MCF 10A (cell line): ENCODE measurements at places on chromosomes 12 and 14. TPM values are rescaled to one million over a fixed set of nuclear protein-coding genes. Genes with fewer than 3 reads are reported as not detected.

Gene GLIPR1
- 29.6 and 36.4 TPM in 2 replicates for total RNA-seq

Gene XPOT
- total RNA-seq = 261 and 298 TPM in 2 replicates

Gene RAPGEF3
- total RNA-seq = 1.4 and 3.4 TPM in 2 replicates

Gene ADCY6
- total RNA-seq = 21.9 and 33.2 TPM in 2 replicates

Gene KRT4
- not detected in 2 replicates for total RNA-seq

Gene TTC6
- 0.96 and 0.98 TPM in 2 replicates for total RNA-seq

Gene KCNA1
- not detected in 2 replicates for total RNA-seq

GRCh38 chr14:73245480-73246325 lies 8.4 kb downstream of the PAPLN start:
- H3K4me3 ChIP-seq = peak overlapping the region; percentile 59
- no peaks in the 10 kb centered on the region for H3K36me3 ChIP-seq

GRCh38 chr12:15928870-15929571 lies 17.9 kb downstream of the DERA start:
- no peak overlapping the region for H3K4me3 ChIP-seq
- H3K27ac ChIP-seq = no peak overlapping the region
- no peak for DNase-seq
- peaks cover 15% of the 10 kb centered on the region for H3K4me1 ChIP-seq
- peaks cover 11% of the 10 kb centered on the region for H3K36me3 ChIP-seq

GRCh38 chr14:103633391-103633790 lies 4.4 kb downstream of the KLC1 start:
- DNase-seq = no peak
- peaks cover 18% of the 10 kb centered on the region for H3K4me1 ChIP-seq
- peaks cover 56% of the 10 kb centered on the region for H3K36me3 ChIP-seq
- peak overlapping the region; percentile 57 for H3K27ac ChIP-seq
- no peaks in the 10 kb centered on the region for H3K27me3 ChIP-seq

DNA sequence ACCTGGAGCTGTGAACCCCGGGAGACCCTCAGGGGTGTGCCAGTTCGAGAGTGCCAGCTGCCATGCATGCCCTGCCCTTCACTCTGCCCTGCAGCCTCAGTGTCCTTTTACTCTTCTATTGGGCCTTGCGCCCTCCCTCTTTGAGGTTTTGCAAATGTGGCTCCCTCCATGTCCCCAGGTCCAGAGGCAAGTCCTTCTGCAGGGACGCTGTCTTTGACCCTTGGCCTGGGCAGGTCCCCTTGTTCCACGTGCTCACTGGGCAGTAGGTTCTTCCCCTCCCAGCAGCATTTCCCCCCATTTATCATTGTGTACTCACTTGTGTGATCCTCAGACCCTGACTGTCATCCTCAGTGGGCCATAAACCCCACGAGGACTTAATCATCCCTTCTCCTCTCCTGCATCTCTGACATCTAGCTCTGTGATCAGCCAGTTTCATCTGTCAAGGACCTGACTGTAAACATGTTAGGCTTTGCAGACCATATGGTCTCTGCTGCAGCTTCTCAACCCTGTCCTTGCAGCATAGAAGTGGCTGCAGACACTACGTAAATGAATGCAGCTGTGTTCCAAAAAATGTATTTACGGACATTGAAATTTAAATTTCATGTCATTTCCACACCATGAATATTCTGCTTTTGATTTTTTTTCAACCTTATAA lies 36.6 kb downstream of the TSPAN9 start:
- H3K4me3 ChIP-seq = no peak overlapping the region
- H3K36me3 ChIP-seq = no peaks in the 10 kb centered on the region
- no peak overlapping the region for H3K27ac ChIP-seq
- DNase-seq = no peak

DNA sequence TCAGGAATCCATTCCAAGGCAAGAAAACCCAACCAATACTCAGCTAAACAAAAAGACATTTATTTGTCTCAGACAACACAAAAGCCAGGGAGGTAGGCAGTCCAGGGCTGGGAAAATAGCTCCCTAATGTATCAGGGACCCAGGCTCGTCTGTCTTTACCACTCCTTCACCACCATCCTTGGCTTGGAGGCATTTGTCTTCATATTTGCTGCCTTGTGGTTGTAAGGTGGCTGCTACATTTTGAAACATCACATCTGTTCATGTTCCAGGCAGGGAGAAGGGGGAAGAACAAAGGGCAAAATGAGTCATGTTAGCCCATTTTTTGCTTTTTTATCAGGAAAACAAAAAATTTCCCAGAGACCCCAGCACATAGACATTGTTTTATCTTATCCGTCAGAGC lies 44.8 kb upstream of the PCED1B start:
- peaks cover 16% of the 10 kb centered on the region for H3K4me1 ChIP-seq
- no peak overlapping the region for H3K4me3 ChIP-seq
- no peak overlapping the region for H3K27ac ChIP-seq
- DNase-seq = no peak
- H3K36me3 ChIP-seq = no peaks in the 10 kb centered on the region

GRCh38 chr12:48795550-48796455 lies 6.9 kb upstream of the ADCY6 start:
- peaks cover 9% of the 10 kb centered on the region for H3K4me1 ChIP-seq
- no peaks in the 10 kb centered on the region for H3K27me3 ChIP-seq
- H3K27ac ChIP-seq = no peak overlapping the region
- no peaks in the 10 kb centered on the region for H3K36me3 ChIP-seq
- peak; percentile 86 for DNase-seq
- H3K4me3 ChIP-seq = no peak overlapping the region

DNA sequence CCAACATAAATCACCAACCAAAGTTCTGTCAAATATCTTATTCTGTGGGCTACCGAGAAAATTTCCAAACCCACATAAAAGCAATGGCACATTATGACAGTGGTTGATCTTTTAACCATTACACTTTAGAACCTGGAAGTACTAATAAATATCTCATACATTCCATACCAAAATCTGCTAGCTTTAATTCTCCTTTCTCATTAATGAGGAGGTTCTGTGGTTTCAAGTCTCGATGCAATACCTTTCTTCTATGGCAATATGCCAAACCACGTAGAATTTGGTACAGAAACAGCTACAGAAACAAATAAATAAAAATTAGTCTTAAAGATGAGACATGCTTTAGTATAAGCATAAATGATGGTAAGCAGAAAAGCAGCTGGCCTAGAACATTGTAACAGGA lies 100.7 kb downstream of the ELK3 start:
- DNase-seq = peak; percentile 41
- H3K27ac ChIP-seq = no peak overlapping the region
- H3K27me3 ChIP-seq = no peaks in the 10 kb centered on the region
- H3K4me3 ChIP-seq = no peak overlapping the region
- peaks cover 11% of the 10 kb centered on the region for H3K4me1 ChIP-seq

GRCh38 chr14:92655419-92656201 lies 92.8 kb downstream of the LGMN start:
- H3K27me3 ChIP-seq = no peaks in the 10 kb centered on the region
- H3K36me3 ChIP-seq = no peaks in the 10 kb centered on the region
- no peak for DNase-seq
- H3K4me3 ChIP-seq = no peak overlapping the region
- H3K4me1 ChIP-seq = peaks cover 3% of the 10 kb centered on the region

DNA sequence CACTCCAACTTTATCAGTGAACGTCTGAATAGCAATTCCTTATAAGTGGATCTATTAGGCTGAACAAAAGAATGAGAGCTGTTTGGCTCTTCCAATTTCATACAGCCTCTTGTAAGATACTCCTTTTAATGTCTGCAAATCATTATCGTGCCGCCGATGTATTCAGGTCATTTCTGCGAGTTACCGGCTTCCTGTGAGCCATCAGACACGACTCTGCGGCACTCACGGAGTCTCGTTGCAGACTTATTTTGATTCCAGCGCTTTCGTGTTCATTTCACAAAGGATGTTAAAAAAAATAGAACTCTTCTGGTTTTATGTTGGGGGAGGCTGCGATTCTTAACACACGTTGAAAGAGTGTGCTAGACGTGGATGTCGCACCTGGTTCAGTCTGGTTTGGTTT lies 106.6 kb downstream of the GLT1D1 start:
- H3K36me3 ChIP-seq = no peaks in the 10 kb centered on the region
- DNase-seq = no peak
- H3K27me3 ChIP-seq = no peaks in the 10 kb centered on the region
- H3K4me3 ChIP-seq = no peak overlapping the region
- no peaks in the 10 kb centered on the region for H3K4me1 ChIP-seq

DNA sequence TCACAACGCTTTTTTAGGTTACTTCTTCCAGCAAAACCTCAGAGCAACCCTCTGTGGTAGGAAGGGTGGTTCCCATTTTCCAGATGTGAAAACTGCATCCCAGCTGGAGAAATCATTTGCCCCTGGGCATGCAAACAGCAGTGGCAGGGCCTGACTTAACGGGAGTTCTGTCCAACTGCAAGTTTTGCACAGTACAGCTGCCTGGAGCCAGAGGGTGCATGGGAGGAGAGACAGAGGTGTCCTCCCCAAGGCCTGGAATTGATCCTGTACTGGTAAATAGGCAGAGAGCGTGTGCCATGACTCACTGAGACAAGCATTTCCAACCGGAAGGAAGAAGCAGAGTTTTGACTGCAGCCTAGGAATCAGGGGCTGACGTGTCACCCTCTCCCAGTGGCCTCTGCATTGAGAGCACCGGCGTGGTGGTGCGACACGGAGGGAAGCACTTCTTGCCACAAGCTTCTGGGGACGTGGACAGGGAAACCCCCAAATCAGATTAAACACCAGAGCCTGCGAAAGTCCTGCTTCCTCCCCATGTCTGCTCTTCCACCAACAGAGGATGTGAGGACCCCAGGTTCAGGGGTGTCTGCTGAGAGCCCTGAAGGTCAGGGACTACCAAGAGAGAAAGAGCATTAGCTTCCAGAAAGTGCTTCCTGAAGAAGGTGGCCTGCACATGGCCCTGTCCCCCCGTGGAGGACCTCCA lies 19.0 kb upstream of the SERPINA4 start:
- H3K27ac ChIP-seq = no peak overlapping the region
- H3K4me1 ChIP-seq = peaks cover 9% of the 10 kb centered on the region
- H3K36me3 ChIP-seq = no peaks in the 10 kb centered on the region
- no peak overlapping the region for H3K4me3 ChIP-seq

- H3K36me3 ChIP-seq = no peaks in the 10 kb centered on the region
- no peaks in the 10 kb centered on the region for H3K27me3 ChIP-seq
- peak overlapping the region; percentile 94 for H3K4me3 ChIP-seq
- H3K4me1 ChIP-seq = peaks cover 6% of the 10 kb centered on the region
- DNase-seq = peak; percentile 99
Observed at GRCh38 chr14:64338616-64339316, 44.6 kb upstream of the ESR2 start.

DNA sequence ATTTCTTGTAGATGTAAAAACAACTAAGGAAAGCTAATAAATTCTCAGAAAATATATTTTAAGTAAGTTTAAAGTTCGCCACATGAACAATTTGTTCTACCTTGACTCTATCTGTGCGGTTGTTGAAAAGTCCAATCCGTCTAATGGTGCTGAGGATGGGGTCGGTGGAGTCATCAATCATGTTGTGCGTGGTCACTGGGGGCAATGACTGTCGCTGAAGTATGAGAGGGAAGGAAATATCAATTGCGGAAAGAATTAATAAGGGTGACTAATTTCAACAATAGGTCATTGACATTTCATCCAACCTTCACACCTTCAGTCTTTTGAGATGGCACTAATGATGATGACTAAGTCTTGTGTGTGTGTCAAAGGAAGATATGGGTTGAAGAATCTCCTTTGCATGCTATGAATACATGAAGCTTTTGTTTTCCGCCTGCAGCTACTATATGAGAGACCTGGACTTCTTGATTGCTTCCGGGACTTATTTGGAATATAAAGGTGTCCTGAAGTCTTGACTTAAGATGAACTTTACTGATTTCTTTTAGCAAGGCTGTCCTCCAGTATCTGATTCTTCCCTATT lies 32.1 kb downstream of the SPX start:
- H3K4me3 ChIP-seq = no peak overlapping the region
- no peaks in the 10 kb centered on the region for H3K36me3 ChIP-seq
- H3K27me3 ChIP-seq = no peaks in the 10 kb centered on the region
- DNase-seq = no peak

- peak overlapping the region; percentile 96 for H3K27ac ChIP-seq
- peak; percentile 41 for DNase-seq
- H3K4me3 ChIP-seq = peak overlapping the region; percentile 45
- no peaks in the 10 kb centered on the region for H3K27me3 ChIP-seq
- H3K4me1 ChIP-seq = peaks cover 42% of the 10 kb centered on the region
Observed at GRCh38 chr12:88242571-88242925, 100.4 kb downstream of the TMTC3 start.

DNA sequence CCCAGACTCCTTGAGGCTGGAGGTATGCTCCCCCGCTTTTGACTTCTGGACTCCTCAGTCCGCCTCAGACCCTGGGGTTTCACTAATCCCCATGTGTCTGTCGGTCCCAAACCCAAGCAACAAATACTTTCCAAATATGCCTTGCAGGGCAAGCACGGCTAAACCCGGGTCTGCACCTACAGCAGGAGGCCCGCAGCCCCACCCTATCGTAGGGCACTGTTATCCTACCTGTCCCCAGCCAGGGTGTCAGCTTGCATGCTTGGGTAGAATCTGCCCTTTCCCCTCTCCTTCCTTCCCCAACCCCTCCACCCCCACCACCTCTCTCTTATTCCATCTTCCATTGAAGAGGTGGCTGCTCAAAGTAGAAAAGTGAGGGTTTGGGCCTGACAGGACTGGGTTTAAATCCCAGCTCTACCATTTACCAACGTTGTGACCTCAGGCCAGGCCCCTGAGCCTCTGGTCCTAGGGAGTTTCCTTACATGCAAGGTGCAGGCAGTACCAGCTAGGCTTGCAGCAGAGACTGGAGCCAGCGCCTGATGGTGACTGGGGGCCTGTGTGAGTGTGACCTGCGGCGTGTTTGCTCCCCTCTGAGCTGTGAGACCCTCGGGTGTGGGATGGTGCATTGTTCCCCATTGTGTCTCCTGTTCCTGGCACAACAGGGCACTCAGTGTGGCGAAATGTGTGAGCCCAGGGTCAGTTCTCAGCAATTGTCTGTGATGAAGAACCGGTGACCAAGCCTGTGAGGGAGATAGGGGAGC lies 11.2 kb upstream of the EML1 start:
- H3K27me3 ChIP-seq = no peaks in the 10 kb centered on the region
- H3K36me3 ChIP-seq = no peaks in the 10 kb centered on the region
- no peaks in the 10 kb centered on the region for H3K4me1 ChIP-seq
- no peak overlapping the region for H3K4me3 ChIP-seq
- no peak overlapping the region for H3K27ac ChIP-seq
- no peak for DNase-seq

- peak; percentile 21 for DNase-seq
- no peaks in the 10 kb centered on the region for H3K27me3 ChIP-seq
- peaks cover 8% of the 10 kb centered on the region for H3K4me1 ChIP-seq
- H3K27ac ChIP-seq = no peak overlapping the region
- no peaks in the 10 kb centered on the region for H3K36me3 ChIP-seq
Observed at GRCh38 chr12:123063535-123063934, 83.1 kb downstream of the ARL6IP4 start.

- H3K36me3 ChIP-seq = no peaks in the 10 kb centered on the region
- H3K4me1 ChIP-seq = peaks cover 7% of the 10 kb centered on the region
Observed at GRCh38 chr12:52312086-52312485, 9.1 kb downstream of the KRT83 start.

- DNase-seq = peak; percentile 96
- peaks cover 17% of the 10 kb centered on the region for H3K4me1 ChIP-seq
- peak overlapping the region; percentile 79 for H3K27ac ChIP-seq
- peak overlapping the region; percentile 25 for H3K4me3 ChIP-seq
- H3K27me3 ChIP-seq = no peaks in the 10 kb centered on the region
Observed at GRCh38 chr14:99035712-99036610, 236.0 kb downstream of the BCL11B start.
